ENCODE measurements at places on chromosomes 3 and 15.

DNA sequence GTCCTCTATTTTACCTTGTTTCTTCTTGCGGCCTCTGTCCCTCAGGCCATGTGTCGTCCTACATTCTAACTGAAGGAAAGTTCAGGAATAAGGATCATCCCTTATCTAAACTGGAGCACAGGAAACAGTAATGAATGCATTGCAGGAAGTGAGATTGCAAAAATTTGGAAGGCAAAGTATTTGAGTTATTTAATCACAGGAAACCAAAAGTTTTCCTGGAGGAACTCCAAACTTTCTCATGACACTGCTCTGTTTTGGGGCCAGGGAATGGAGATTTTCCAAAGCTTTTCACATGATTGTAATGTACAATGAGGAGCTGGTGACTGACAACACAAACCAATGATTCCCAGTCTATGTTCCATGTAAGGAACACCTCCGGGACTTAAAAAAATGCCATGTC lies 57.8 kb upstream of the PLSCR4 start:
- DNase-seq = no peak

GRCh38 chr3:57160765-57161538 lies 4.2 kb downstream of the IL17RD start:
- no peak for DNase-seq

GRCh38 chr3:11600501-11601282 lies 43.0 kb downstream of the VGLL4 start:
- DNase-seq = no peak

DNA sequence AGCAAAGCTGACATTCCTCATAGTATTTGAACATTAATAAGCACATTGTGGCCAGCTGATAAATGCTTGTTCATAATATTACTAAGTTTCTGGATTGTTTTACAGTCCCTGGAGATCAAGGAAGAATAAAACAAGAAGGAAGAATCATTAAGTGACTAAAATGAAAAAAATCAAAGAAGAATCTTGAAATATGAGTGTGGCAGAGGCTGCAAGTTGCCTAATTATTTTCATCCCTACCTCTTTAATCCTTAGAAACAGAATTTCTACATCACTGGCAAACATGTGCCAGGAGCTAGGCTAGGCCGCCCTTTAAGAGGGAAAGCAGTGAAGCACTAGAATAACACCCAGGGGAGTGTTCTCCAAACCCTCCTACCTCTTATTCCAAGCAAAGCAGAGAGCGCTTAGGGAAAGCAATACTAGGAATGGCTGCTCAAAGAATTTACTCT lies 98.9 kb downstream of the MAGI1 start:
- DNase-seq = no peak

DNA sequence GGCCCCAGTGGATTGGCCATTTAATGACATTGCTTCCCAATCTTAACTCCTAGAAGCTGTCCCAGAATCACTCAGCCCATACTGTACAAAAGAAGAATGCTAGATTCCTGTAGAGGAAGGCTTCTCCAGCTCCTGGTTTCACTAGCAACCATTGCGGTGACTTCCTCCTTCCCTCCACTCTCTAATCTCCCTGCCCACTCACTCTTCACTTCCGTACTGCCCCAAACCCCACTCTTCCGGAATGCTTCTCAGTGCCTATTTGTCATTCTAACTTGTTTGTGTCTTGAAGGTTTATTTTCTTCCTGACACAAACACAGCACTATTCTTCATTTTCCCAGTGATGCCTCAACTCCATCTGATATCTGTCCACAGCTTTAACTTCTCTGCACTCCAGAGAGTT lies 97.1 kb upstream of the SPATA16 start:
- peak; percentile 27 for DNase-seq

- no peak for DNase-seq
Observed at GRCh38 chr3:146594843-146595482, 10.2 kb downstream of the PLSCR5 start.

DNA sequence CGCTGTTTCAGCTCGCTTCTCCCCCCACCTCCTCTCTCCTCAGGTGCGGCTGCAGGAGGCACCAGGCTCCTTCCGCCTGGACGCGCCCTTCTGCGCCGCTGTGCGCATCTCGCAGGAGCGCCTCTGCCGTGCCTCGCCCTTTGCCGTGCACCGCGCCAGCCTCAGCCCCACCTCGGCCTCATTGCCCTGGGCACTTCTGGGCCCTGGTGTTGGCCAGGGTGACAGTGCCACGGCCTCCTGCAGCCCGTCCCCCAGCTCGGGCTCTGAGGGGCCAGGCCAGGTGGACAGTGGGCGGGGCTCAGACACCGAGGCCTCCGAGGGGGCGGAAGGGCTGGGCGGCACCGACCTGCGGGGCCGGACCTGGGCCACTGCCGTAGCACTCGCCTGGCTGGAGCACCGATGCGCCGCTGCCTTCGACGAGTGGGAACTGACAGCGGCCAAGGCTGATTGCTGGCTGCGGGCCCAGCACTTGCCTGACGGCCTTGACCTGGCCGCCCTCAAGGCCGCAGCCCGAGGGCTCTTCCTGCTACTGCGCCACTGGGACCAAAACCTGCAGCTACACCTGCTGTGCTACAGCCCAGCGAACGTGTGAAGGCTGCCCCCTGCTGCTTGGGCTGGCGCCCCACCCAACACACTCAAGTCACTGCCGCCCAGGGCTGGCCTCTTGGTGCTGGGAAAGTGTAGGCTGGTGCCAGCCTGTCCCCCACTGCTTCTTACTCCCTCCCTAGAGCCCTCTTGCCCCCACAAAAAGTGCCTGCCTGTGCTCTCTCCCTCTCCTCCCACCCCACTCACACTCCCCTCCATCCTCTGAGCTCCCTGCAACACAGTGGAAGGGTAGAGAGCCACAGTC lies 7.1 kb downstream of the ALG3 start:
- no peak for DNase-seq

- DNase-seq = no peak
Observed at GRCh38 chr3:104411757-104412156, 955.0 kb upstream of the ALCAM start.

- no peak for DNase-seq
Observed at GRCh38 chr3:114406286-114406685, 112.5 kb downstream of the TIGIT start.

- DNase-seq = no peak
Observed at GRCh38 chr3:105613120-105613519, 246.4 kb downstream of the ALCAM start.

- DNase-seq = peak; percentile 71
Observed at GRCh38 chr3:196179380-196180308, 31.6 kb downstream of the ZDHHC19 start.

GRCh38 chr3:12395349-12396012 lies 88.8 kb upstream of the TSEN2 start:
- DNase-seq = no peak

DNA sequence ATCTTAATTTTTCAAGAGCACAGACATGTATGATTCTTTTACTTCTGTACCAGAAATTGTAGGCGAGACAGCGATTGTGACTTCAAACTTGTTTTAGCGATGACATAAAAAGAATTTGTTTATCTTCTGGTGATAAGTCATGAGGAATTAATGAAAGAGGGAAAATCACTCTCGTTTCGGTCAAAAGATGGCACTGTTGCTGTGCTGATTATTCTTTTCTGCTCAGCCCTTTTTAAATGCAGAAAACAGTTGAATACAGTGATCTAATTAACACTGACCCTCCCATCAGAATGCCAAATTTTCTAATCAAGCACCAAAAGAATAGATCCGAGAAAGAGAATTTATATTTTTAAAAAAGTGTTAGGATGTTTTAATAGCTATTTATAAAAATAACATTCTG lies 52.6 kb downstream of the NSUN3 start:
- DNase-seq = no peak

DNA sequence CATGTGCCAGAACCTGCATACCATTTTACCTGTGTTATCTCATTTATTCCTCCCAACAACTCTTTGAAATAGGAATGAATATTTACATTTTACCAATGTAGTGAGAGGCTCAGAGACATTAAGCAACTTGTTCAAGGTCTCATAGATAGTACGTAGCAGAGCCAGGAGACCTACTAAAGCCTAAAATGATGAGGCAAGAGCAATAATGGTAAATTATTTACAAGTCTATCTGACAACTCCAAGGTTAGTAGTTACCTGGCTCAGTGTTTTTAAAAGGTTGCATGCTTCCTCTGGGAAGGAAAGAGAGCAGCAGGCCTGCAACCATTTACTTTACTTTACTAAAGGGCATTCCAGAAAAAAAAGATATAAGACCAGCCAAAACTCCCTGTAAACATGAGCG lies 103.0 kb downstream of the CFAP20DC start:
- DNase-seq = no peak

- DNase-seq = no peak
Observed at GRCh38 chr3:23302271-23302670, 99.1 kb downstream of the UBE2E2 start.

DNA sequence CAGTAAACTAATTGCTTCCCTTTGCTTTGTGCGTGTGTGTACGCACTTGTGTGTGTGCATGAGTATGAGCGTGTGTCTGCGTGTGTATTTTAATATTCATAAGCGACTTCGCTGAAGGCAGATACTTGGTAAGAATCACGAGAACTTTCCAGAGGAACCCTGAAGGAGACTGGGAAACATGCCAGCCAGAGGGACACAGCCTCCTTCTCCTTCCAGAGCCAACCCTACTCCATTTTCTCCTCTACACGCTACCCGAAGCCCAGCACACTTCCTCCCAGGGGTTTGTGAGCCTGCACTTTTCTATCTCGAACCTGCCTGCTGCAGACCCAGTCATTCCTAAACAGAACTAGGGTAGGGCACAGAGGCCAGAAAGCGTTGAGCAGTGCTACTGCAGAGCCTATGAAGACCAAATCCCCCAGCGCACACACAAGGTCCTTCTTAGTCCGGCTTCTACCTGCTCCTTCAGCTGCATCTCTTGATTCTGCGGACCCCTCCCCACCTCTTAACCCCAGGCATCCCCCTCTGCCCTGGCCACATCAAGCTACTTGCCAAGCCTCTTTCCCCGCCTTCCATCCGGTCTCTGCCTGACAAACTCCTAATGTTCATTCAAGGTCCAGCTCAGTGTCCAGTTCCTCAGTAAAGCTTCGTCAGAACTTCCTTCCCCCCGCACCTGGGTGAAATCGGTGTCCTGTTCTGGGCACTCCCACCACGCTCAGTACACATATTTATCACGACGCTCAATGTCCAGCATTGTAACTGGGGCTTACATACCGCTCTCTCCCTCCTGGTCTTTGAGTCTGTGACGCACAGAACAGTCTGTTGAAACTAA lies 191.8 kb downstream of the FAM43A start:
- no peak for DNase-seq

DNA sequence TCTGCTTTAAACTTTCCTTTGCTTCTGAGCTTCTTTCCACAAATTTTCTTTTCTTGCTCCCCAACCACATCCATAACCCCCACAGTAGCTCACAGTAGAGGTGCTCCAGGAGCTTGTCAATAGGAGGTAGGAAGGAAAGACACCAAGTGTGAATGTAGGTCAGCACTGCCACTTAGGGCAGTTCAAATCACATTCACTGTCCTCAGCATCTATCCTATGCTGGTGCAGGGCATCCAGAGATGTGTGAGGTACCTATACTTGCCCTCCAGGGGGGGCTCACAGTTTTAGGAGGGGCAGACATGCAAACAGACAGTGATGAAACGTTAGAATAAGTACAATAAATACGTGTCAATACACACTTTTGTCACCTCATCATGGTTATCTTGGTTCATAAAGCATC lies 1.5 kb upstream of the SPSB4 start:
- DNase-seq = no peak

- DNase-seq = no peak
Observed at GRCh38 chr3:101943029-101943428, 93.7 kb downstream of the NFKBIZ start.

GRCh38 chr3:81521855-81522254 lies 239.6 kb downstream of the GBE1 start:
- no peak for DNase-seq

GRCh38 chr3:59606638-59607266 lies 556.9 kb upstream of the CFAP20DC start:
- DNase-seq = no peak

GRCh38 chr3:173553635-173554280 lies 156.2 kb downstream of the NLGN1 start:
- no peak for DNase-seq

GRCh38 chr3:177126015-177126773 lies 71.1 kb downstream of the TBL1XR1 start:
- no peak for DNase-seq

DNA sequence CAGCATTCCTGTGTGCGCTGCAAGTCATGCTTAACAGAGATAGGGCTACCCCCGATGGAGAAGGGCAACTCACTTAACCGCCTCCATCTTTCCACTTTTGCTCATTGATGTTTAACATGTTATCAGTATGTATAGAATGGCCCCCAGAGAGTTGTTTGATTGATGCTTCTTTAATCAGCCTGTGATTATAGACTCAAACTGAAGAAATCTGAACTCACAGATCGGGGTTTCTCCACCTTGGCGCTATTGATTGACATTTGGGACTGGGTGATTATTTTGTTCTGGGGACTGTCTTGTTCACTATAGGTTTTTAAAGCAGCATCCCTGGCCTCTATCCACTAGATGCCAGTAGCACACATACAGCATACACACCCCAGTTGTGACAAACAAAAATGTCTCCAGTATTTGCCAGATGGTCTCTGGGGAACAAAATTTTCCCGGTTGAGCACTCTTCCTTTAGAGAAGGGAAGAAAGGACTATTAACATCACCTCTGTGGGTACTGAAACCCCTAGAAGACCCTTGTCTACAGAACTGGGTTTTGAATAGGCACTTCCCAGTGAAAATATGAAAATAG lies 54.4 kb downstream of the LARS2 start:
- no peak for DNase-seq

GRCh38 chr3:119774444-119774843 lies 7.5 kb upstream of the NR1I2 start:
- DNase-seq = no peak

DNA sequence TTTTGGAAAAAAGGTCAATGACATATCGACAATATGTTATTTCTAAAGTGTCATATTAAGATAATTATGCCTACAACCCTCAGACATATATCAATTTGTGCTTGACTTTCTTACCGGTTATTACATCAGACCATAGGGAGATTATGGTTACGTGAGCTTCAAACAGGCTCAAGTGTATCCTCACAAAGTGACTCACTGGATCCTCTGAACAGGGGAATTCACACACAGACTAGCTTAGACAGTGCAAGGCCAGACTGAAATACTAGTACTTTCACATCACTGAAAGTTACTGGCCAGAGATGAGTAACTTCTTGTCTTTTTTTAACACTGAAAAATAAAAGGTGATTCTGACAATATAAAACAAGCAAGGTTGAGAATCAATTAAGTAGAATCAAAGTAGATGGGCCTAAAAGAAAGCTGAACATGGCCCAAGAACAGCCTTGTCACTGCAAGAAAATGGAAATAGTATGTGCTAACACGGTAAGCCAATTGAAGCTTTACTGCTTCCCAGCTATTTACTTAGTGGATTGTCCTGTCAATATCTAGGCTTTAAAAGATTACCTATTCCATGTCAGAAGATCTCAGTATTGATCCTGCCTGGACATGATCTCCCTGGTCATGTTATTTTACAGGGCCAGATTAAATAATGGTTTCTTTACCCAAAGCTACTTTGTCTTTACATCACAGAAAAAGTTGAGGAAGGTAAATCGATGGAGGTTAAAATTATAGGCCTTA lies 848.6 kb downstream of the ROBO1 start:
- DNase-seq = no peak

DNA sequence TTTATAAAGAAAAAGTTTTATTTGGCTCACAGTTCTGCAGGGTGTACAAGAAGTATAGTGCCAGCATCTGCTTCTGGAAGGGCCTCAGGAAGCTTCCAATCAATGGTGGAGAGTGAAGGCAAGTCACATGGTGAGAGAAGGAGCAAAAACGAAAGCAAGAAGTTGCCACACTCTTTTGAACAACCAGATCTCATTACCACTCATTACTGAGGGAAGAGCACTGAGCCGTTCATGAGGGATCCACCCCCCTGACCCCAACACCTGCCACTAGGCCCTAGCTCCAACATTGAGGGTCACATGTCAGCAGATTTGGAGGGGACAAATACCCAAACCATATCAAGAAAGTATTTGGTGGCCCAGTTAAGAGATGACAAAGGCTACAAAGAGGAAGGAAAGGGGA lies 239.3 kb upstream of the UBE2E1 start:
- no peak for DNase-seq
